Adipocyte (in vitro differentiated cells): ENCODE measurements at places on chromosomes 4 and X.

DNA sequence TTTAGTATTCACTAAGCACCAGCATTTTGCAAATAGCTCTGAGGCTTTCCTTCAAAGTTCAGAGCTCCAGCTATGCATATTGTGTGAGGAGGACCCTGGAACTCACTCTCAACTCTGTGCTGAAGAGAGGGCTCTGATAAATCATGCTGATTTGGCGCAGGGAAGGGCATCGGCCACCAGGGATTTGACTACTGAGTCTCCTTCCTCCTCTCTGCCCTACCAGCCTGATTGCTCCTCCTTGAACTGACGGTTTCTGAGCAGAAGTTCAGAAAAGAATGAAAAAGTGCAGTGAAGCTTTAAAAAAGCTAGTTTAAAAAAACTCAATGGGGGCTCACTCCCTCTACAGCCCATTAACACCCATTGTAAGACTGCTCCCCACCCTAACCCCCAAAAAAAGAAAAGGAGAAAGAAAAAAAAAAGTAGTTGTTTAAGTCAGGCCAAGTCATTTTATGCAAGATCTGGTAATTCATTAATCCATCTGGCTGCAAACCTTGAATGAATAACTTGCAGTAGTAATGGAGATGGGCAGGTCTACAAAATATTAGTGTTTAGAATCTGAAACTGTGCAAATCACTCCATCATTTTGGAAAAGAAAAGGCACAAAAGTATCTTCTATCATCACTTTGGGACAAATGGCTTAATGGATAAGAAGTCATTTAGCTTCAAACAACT is 13.3 kb downstream of the PPARGC1A start:
- no peak for DNase-seq

DNA sequence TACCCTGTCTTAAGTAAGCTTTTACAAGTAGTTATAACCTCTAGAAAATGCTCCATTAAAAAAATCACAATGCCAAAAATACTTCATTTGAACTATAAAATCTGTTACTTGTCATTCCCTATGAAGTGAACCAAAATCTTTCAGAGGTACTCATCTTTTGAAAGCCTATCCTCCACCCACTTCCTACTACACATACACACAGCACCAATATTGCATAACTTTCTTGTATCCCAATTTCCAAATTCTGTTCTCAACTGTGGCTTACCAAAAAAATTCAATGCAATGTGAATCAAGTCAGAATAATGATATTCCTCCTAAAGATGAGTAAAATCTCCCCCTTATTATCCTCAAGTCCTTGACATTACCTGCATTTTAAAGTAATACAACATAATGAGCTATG is 15.9 kb downstream of the DHX15 start:
- DNase-seq, result peak; percentile 49

DNA sequence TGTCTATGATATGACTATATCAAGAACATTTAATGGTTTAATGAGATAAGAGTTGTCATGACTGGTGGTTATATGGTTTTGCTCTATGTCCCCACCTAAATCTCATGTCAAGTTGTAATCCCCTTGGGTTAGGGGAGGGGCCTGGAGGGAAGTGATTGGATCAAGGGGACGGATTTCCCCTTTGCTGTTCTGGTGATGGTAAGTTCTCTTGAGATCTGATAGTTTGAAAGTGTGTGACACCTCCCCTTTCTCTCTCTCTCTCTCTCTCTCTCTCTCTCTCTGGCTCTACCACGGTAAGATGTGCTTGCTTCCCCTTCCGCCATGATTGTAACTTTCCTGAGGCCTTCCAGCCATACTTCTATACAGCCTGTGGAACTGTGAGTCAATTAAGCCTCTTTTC is 803.4 kb downstream of the TRIML1 start:
- no peak for DNase-seq

DNA sequence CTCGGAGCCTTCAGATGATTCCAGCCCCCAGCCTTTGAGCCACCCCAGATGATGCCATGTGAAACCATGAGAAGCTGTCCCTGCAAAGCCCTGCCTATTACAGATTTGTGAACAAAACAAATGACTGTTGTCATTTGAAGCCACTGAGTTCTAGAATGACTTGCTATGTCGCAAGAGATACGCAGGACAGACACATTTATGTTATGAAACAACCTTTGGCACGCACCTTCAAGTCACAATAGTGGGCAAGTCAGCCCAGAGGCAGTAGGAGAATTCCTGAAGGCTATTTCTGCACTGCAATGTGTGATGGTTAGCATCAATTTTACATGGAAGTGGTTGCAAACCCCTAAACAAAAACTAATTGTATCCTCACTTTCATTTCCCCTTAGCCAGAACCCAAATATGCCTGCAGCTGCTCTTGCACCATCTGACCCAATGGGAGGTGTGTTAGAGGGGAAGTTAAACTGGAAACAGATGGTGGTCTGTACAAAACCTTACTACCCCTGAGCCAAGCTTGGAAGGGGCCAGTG is 174.4 kb upstream of the ATP6AP2 start:
- DNase-seq, result no peak

DNA sequence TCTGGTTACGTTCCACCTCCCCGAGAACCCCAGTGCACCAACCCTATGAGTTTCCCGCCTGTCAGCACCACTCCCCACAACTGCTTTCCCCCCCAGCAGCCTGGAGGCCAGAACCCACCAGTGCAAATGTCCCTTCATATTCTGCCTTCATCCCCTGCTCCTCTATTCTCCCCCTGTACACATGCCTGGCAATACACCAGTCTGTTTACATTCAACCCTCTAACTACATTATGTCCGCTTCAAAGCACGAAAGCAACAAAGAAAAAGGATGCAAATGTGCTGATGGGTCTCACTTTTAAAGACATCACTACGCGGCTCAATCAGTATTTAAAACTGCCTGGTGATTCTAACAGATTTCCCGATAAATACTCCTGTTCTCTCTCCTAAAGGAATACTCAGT is 126.7 kb upstream of the SORBS2 start:
- DNase-seq, result no peak

- DNase-seq, result peak; percentile 73
Observed at GRCh38 chr4:83043801-83044407, 8.9 kb downstream of the COPS4 start.

- DNase-seq, result no peak
Observed at GRCh38 chrX:104370089-104370488, 115.4 kb upstream of the ESX1 start.
